ENCODE measurements at places on chromosomes 4 and X. TPM values are rescaled to one million over a fixed set of nuclear protein-coding genes. Genes with fewer than 3 reads are reported as not detected.

DNA sequence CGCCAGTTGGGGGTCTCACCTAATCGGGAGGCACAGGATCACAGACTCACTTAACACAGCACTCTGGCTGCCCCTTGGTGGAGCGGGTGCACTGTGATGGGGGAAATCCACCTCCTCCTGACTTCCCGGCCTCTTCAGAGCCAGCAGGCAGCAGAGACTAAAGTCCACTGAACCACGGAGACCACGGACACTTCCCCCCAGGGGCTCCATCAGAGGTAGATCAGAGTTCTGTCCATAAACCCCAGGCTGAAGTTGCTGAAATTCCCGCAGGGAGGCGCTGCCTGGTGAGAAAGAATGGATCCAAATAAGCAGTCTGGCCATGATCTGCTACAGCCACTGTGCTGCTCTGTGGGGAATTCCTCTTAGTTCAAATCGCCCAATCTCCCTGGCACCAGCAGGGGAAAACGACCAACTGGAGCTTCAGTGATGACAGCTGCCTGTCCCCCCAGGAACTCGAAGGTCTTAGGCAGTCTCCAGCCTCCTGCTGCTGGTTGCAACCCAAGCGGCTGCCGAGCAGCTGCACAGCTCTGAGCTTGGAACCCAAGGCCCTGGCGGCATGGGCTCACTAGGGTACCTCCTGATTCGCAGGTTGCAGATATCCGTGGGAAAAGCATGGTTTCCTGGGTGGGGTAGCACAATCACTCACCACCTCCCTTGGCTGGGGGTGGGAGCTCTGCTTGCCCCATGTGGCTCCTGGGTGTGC is 106.9 kb upstream of the DCAF12L2 start:
- no peak for DNase-seq

DNA sequence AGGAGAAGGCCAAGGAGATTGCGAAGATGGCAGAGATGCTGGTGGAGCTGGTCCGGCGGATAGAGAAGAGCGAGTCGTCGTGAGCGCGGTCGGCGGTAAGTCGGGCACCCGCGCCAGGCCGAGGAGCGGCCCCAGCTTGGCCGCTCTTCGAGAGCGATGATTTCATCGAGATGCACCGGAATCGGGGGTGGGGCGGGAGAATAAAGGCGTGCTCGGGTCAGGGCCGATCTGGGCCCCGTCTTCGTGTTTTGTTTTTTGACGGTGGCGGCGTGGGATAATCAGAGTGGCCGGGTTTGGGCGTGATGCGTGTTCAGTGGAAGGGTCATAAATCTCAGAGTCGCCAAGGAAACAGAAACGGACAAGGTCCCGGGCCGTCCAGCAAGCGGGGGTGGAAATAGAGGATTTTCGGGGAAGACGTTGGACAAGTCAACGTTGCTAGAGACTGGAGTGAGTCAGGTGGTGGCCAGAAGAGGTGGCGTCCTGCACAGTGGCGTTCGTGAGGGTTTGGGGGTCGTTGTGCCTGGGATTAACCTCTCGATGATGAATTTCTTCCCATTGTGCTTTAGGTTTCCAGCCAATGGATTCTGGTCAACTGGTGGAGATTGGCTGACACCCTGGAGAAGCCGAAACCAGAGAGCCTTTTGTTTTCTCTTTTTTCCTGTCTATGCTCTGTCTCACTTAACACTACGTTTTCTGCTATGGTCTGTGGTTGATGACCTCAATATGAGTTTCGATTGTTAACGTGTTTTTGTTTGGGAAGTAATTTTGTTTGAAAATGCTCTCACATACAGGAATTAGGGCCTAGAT is 882 bp downstream of the MRFAP1 start:
- DNase-seq, result peak; percentile 74

- no peak for DNase-seq
These were observed 12.2 kb downstream of the ITIH6 start for GRCh38 chrX:54785901-54786300.

- DNase-seq, result no peak
These were observed 9.6 kb upstream of the GRSF1 start for GRCh38 chr4:70849291-70849690.

DNA sequence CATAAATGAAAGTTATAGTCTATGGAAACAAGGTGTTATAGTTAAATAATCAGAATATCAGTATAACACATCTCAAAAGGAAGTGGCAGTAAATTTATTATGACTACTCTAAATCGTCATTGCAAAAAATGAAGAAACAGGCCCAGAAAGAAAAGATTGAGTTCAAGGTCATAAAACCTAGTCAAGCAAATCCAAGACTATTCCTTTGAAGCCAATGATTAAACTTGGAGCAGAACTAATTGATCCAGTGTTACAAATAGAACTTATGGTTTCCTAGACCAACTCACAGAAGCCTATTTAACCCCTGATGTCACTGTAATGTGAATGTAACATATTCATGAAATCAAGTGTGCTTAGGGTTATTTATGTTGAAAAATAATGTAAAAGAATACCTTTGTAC is 1.9 kb downstream of the FAM199X start:
- DNase-seq, result no peak

DNA sequence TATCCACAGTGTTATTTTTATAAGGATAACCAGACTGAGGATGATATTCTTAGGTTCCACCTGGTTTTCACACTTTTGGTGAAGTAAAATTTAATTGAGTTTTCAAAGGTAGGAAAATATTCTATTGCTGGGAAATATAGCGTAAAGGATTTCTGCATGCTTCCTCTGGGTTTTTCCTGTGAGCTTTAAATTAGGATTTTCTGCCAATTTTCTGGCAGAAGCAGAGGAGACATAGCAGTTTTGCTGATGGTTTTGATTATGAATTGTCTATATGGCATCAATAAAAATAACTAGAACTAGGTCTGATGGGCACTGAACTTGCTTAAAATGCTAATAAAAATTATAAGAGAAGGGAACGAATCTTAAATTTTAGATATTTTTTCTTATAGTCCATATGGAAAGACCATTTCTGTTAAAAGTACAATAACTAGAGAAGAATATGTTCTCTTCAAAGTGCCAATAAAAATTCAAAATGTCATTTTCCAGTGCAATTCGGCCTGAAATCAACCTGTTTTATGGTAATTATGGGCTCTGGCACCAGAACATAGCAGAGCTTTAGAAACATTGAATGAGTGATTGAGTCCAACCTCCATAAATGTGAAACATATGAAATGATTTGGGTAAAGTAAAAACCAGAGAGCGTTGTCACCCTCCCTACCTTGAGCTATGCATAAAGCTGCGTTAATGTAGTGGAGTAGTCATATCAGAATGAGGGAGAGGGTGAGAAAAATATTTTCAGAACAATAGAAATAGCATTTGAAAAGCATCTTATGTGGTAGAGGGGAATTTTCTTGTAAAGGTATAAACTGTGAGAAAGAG is 279.7 kb downstream of the SPRY1 start:
- no peak for DNase-seq

DNA sequence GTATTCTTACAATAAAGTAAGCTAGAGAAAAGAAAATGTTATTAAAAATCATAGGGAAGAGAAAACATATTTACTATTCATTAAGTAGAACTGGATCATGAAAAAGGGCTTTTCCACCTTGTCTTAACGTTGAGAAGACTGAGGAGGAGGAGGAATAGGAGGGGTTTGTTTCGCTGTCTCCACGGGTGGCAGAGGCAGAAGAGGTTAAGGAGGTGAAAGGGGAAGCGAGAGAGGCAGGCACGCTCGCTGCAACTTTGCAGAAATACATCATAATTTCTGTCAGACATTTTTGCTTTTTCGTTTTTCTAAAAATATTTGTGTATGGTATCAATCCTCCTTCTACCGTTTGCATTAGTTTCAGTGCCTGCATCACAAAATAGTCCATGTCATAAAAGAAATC is 2375.1 kb upstream of the AGA start:
- DNase-seq, result no peak

GYPE gene
- total RNA-seq, result 1.7 TPM

ARR3 gene
- total RNA-seq, result not detected

GPR34 gene
- total RNA-seq, result 8.2 TPM

NALF2 gene
- total RNA-seq, result 85.7 TPM

Measured in right cardiac atrium (tissue), 5 donors.